Stimulated activated CD4-positive, alpha-beta T cell treated with anti-CD3 and anti-CD28 coated beads, Interleukin-4, amount 100 ng/mL, for 24 hours (primary cell): ENCODE measurements at places on chromosomes 11 and 22.

- no peak for DNase-seq
Measured at GRCh38 chr22:17910561-17911311, 113.6 kb downstream of the MICAL3 start.

DNA sequence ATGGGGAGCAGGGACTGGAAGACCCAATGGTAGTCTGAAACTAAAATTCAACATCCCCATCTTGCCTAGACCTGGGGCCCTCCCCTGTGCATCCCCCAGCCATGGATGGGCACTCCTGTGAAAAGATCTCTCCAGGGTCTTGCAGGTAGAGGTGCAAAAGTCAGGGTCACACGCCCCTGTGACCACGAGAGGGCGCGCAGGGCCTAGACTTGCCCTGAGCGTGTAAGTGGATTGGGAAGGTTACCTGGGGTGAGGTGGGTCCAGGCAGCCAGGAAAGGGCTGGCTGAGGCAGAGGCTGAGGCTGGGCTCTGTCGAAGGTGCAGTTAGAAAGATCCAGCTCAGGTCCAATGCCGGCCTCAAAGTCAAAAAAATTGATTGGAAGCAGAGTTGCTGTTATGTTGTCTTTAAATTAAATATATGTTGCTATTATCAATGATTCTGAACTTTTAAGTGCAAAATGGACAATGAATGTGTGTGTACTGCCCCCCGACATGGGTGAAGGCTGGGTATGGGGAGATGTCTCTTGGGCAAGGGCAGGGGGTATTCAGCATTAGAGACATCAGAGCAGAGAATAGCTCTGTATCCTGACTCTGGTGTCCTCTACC lies 4.8 kb upstream of the POU2F3 start:
- DNase-seq = peak; percentile 63

DNA sequence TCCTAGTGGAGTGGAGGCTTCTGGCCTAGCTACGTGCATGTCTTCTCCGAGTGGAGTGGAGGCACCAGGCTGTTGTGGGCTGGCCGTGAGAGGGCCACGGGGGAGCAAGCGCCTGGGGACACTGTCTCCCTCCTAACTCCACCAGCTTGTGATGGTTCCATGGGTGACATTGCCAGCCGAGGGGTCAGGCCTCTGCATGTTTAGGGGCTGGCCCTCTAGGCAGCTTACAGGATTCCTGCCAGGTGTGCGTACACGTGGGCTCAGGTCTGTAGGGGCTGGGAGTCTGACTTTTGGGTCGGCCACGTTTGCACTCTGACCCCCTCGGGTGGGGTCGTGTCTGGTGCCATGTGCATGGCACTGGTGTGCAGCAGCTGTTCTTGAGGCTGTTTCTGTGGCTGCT lies 31.6 kb downstream of the TBC1D22A start:
- DNase-seq = no peak

- no peak for DNase-seq
Measured at GRCh38 chr11:8327761-8328192, 64.1 kb upstream of the LMO1 start.

DNA sequence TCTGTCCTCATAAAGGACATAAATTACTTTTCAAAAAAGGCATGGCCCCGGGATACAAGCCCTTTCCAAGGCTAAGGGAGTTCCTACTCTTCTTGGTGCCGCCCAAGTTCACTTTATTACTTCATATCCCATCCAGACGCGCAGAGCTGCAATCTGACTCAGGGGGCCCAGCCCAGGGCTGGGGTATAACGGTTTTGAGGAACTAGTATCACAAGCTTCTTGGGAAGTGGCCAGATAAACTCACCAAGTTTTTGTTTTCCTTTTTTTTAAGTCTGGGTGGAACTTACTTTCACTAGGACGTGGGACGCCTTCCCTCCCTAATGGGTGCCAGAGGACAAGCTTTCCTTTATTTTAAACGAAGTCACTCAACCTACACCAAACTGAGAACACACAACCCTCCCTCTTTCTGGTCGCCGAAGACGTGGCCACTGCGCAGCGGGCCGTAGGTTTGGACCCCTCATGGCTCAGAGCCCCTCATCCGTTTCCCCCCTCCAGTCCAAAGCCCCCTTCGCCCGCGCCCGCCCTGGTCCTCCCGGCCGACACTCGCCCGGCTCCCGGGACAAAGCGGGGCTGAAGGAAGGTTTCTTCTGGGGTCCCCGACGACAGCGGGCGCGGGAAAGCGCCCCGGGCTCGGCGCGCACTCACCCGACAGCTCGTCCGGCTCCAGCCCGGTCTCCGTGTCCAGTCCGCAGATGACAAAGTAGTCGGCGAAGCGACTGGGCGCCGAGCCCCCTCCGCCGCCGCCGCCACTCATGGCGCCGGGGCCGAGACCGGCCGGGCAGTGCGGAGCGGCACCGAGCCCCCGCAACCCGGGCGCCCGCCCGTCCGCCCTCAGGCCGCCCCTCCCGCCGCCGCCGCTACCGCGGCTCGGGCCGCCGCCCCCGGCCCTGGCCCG lies 587 bp downstream of the DENND5A start:
- peak; percentile 59 for DNase-seq

- DNase-seq = peak; percentile 27
Measured at GRCh38 chr11:118001494-118001971, 15.3 kb downstream of the IL10RA start.

- DNase-seq = no peak
Measured at GRCh38 chr22:36455571-36456463, 25.6 kb downstream of the TXN2 start.
